ENCODE measurements at places on chromosomes 1 and 21.

DNA sequence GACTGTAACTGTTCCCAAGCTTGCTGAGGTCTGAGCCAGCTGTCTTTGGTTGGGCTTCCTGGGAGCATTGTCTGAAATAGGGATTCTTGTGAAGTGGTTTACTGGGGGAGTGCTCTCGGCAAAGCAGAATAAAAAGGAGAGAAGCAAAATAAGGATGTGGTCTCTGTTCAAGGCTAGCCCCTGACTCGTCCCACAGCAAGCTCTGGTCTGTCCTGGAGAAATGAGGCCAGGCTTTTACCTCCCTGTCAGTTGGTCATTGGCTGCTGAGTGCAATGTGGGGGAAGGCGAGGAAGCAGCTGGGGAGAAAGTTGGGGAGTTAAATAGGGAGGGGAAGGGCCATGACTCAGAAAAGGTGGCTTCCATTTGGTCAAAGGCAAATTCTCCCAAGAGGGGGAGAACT lies 303.9 kb upstream of the DUSP10 start:
- no peak overlapping the region for H3K27ac ChIP-seq
- no peak overlapping the region for H3K4me3 ChIP-seq
- H3K36me3 ChIP-seq = no peaks in the 10 kb centered on the region
- DNase-seq = no peak

DNA sequence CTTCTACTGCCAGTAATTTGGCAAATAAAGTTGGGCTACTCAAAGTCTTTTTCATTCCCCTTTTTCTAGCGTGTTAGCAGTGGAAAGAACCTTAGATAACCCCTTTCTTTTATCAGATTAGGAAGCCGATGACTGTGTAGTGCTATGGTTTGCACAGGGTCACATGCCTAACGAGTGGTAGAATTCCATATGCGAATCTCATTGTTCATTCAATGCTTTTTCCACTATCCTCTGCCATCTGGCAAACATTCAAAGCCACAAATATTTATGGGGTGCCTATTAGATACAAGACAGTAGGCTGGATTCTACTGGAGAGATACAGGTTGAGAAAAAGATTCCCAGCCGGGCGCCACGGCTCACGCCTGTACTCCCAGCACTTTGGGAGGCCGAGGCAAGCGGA lies 14.9 kb upstream of the IER5 start:
- H3K36me3 ChIP-seq = no peaks in the 10 kb centered on the region
- DNase-seq = no peak
- no peak overlapping the region for H3K4me3 ChIP-seq
- H3K27ac ChIP-seq = no peak overlapping the region

GRCh38 chr1:65393347-65393746 lies 27.1 kb upstream of the LEPR start:
- no peaks in the 10 kb centered on the region for H3K27me3 ChIP-seq
- no peak overlapping the region for H3K27ac ChIP-seq
- H3K36me3 ChIP-seq = no peaks in the 10 kb centered on the region
- no peaks in the 10 kb centered on the region for H3K4me1 ChIP-seq
- H3K4me3 ChIP-seq = no peak overlapping the region
- DNase-seq = no peak

DNA sequence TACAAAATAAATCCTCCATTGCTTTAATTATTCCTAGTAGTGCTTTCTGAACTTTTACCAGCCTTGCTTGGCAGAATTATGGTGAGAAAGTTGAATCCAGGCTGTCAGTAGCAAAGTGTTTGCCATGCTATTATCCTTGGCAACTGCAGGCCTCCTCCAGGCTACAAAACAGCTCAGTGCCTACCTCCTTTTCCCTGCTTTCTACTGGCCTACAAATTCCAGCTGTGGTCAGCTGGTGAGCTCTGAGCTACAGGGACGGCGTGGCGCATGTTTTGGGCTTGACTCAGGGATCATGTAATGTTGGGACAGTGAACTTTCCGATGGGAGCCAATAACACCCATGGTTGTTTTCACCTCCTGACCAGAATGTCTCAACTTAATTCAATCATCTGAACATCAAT lies 456.1 kb upstream of the ADAMTS5 start:
- H3K36me3 ChIP-seq = no peaks in the 10 kb centered on the region
- no peak overlapping the region for H3K4me3 ChIP-seq
- H3K4me1 ChIP-seq = no peaks in the 10 kb centered on the region
- no peaks in the 10 kb centered on the region for H3K27me3 ChIP-seq
- H3K27ac ChIP-seq = no peak overlapping the region

- no peak overlapping the region for H3K4me3 ChIP-seq
- H3K36me3 ChIP-seq = peaks cover 25% of the 10 kb centered on the region
- no peak overlapping the region for H3K27ac ChIP-seq
- peaks cover 17% of the 10 kb centered on the region for H3K4me1 ChIP-seq
Measured at GRCh38 chr21:31665397-31665796, 5.9 kb downstream of the SOD1 start.

- H3K4me1 ChIP-seq = no peaks in the 10 kb centered on the region
- H3K27ac ChIP-seq = no peak overlapping the region
- H3K4me3 ChIP-seq = no peak overlapping the region
Measured at GRCh38 chr1:198699167-198700015, 60.6 kb downstream of the PTPRC start.

- H3K27ac ChIP-seq = no peak overlapping the region
- H3K27me3 ChIP-seq = no peaks in the 10 kb centered on the region
- no peaks in the 10 kb centered on the region for H3K4me1 ChIP-seq
Measured at GRCh38 chr1:172960019-172960418, 90.7 kb downstream of the TNFSF18 start.

- H3K4me1 ChIP-seq = no peaks in the 10 kb centered on the region
- H3K27me3 ChIP-seq = no peaks in the 10 kb centered on the region
- H3K27ac ChIP-seq = no peak overlapping the region
- no peak for DNase-seq
- peaks cover 14% of the 10 kb centered on the region for H3K36me3 ChIP-seq
Measured at GRCh38 chr1:26265405-26265804, 14.5 kb upstream of the SH3BGRL3 start.

- H3K4me3 ChIP-seq = no peak overlapping the region
- no peak for DNase-seq
- no peak overlapping the region for H3K27ac ChIP-seq
Measured at GRCh38 chr1:244035358-244035757, 15.7 kb upstream of the ZBTB18 start.

DNA sequence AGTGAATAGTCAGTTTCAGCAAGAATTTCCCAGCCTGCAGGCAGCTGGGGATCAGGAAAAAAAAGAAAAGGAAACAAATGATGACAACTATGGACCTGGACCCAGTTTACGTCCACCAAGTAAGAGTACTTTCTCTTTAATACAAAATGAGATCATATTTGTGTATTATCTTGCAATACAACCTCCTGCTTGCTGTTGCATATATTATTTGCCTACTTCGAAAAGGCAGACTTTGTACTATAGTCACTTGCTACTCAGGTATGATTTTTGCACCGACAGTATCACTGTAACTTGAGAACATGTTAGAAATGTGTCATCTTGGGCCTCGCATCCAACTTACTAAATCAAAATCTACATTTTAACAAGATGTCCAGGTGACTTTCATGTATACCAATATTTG lies 30.4 kb downstream of the PRRC2C start:
- DNase-seq = no peak
- H3K4me3 ChIP-seq = no peak overlapping the region
- H3K27me3 ChIP-seq = no peaks in the 10 kb centered on the region
- H3K27ac ChIP-seq = no peak overlapping the region

- no peak overlapping the region for H3K27ac ChIP-seq
- peaks cover 13% of the 10 kb centered on the region for H3K27me3 ChIP-seq
- H3K4me1 ChIP-seq = peaks cover 16% of the 10 kb centered on the region
- no peak for DNase-seq
- H3K4me3 ChIP-seq = no peak overlapping the region
Measured at GRCh38 chr1:222616525-222616924, 1.4 kb upstream of the MIA3 start.

GRCh38 chr1:21350202-21350885 lies 60.1 kb upstream of the ECE1 start:
- no peaks in the 10 kb centered on the region for H3K36me3 ChIP-seq
- H3K4me1 ChIP-seq = peaks cover 5% of the 10 kb centered on the region
- no peak overlapping the region for H3K27ac ChIP-seq
- H3K27me3 ChIP-seq = no peaks in the 10 kb centered on the region
- no peak overlapping the region for H3K4me3 ChIP-seq

DNA sequence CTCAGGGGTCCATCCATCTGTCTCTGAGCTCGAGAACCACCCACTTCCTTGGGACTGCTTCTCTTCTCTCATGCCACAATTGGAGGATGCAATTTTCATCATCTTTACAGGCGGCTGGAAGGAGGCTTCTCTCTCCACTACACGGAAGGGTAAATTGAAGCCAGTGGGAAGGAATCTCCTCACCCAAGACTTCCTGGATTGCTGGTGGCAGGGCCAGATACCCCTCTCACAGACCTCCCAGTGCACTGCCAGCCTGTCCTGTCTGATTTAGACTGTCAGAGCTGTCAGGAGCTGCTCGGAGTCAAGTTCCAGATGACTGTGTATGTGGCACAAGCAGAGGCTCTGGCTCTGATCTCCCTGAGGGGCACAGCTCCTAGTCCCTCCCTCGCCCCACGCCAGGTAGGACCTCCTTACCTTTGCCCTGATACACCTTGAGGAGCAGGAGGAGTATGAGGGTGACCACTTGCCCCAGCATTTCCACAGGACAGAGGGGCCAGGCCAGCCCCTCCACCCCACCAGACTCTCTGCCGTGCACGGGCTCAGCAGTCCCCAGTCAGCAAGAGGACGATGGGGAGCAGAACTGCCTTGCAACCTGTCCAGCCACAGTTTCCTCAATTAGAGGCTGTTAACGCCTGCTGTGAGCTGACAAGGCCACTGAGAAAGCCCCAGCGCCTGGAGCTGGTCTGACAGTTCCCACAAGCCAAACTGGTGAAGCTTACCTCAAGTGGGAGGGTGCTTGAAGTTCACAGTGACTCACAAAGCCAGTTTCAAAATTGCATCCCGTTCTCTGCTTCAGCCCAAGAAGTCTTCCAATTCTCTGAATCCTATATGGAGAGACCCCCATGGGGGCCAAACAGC lies at the start of gene CD244:
TSS of gene CD244 (minus strand) at position 685 of the 858 bp plus-strand sequence. CDS start at position 475, 210 bp downstream.
- H3K27me3 ChIP-seq = no peaks in the 10 kb centered on the region
- no peak for DNase-seq
- H3K4me1 ChIP-seq = no peaks in the 10 kb centered on the region
- H3K4me3 ChIP-seq = no peak within 1 kb of the TSS
- no peaks in the 10 kb centered on the region for H3K36me3 ChIP-seq
- no peak within 1 kb of the TSS for H3K27ac ChIP-seq

DNA sequence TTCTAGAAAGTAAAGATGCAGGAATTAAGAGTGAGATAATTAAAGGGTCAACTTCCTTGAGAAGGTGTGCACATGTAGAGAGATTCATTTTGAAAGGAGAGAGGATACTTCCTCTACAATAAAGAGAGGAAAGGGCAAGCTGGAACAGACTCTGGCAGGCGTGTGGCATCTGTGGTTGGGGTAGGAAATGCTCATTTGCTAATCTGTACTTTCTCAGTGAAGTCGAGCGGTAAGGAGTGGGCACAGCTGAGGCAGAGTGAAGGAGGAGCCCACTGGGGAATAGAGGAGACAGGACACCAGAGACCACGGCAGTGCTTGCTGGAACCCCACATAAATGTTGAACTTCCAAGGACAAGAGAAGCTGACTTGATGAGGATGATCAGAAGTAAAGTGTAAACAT lies 49.1 kb downstream of the PCSK9 start:
- H3K4me3 ChIP-seq = no peak overlapping the region
- H3K27ac ChIP-seq = no peak overlapping the region
- H3K4me1 ChIP-seq = no peaks in the 10 kb centered on the region

DNA sequence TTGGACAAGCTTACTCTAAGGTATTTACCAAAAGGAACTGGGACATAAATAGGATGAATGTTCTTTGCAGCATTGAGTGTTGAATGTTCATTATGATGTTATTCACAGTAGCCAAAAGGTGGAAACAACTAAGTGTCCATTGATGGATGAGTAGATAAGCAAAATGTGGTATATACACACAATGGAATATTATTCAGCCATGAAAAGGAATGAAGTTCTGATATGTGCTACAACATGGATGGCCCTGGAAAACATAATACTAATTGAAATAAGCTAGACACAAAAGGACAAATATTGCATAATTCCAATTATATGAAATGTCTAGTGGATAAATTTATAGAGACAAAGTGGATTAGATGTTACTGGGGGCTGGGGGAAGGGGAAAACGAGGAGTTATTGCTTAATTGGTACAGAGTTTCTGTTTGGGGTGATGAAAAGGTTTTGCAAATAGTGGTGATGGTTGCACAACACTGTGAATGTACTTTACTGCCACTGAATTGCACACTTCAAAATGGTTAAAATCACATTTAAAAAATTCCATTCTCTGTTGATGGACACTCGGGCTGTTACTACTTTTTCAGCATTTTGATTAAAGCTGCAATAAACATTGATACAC lies 2.9 kb downstream of the MTARC1 start:
- no peak overlapping the region for H3K27ac ChIP-seq
- H3K4me1 ChIP-seq = no peaks in the 10 kb centered on the region
- DNase-seq = no peak

- H3K27me3 ChIP-seq = no peaks in the 10 kb centered on the region
- H3K27ac ChIP-seq = no peak overlapping the region
- H3K4me1 ChIP-seq = no peaks in the 10 kb centered on the region
- no peak overlapping the region for H3K4me3 ChIP-seq
- H3K36me3 ChIP-seq = no peaks in the 10 kb centered on the region
- DNase-seq = no peak
Measured at GRCh38 chr1:53576381-53576801, 117.2 kb downstream of the DMRTB1 start.

DNA sequence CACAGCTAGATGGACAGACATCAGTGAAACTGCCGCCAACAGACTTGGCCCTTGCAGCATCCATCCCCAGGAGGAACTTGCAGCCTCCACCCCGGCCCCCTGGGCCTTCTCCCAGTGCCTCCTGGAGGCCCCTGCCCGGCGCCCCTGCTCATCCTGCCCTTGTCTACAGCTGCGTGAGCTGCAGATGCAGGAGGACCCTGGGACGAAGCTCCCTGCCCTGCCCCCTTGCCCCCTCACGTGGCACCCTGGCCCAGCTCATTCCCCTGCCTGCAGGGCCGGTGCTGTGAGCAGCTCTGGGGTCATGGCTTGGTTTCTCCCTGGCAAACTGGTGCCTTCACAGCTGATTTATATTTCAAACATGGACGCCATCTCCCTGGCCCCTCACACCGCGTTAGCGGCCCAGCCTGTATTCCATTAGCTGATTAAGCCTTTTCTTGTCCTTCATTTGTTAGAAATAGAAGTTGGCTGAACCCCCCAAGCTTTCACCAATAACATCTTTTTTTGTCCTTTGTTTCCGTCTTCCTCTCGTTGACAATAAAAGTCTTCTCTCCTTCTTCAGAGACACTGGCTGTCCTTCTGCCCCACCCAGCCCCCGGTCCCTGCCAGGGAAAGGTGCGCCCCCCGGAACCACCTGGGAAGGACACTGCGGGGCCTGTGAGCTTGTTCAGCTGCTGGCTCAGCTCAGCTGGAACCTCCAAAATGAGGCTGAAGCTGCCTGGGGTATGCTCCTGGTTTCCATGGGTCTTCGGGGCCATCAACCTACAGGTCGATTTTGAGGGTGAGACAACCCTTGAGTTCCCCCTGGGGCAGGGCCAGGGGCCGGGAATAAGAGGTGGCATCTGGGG lies 34.0 kb upstream of the SLC19A1 start:
- H3K27me3 ChIP-seq = no peaks in the 10 kb centered on the region
- no peaks in the 10 kb centered on the region for H3K36me3 ChIP-seq
- H3K4me3 ChIP-seq = no peak overlapping the region
- H3K27ac ChIP-seq = no peak overlapping the region
- no peaks in the 10 kb centered on the region for H3K4me1 ChIP-seq

- H3K27ac ChIP-seq = no peak overlapping the region
- H3K4me3 ChIP-seq = no peak overlapping the region
- no peaks in the 10 kb centered on the region for H3K4me1 ChIP-seq
- no peak for DNase-seq
Measured at GRCh38 chr1:182608845-182609610, 4.8 kb upstream of the RGS16 start.

Measured in Panc1 (cell line).